NCI-H187 (cell line): ENCODE measurements at places on chromosomes 4 and X.

DNA sequence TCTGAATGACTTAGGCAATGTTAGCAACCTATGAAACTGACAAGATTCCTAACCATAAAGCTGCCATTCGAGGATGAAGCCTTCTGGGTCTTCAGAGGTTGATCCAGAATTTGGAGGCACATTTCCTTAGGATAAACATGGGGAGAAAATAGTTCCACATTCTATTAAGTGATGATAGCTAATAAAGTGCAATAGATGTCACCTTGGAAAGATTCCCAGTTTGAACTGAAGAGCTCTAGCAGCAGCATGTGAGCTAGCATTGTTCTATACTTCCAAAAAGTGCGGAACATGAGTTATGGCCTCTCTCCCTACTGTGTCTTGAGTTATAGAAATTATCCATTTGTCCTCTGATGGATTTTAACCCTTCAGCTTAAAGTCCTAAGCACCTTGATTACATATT lies 991.4 kb upstream of the SLIT2 start:
- DNase-seq: no peak

DNA sequence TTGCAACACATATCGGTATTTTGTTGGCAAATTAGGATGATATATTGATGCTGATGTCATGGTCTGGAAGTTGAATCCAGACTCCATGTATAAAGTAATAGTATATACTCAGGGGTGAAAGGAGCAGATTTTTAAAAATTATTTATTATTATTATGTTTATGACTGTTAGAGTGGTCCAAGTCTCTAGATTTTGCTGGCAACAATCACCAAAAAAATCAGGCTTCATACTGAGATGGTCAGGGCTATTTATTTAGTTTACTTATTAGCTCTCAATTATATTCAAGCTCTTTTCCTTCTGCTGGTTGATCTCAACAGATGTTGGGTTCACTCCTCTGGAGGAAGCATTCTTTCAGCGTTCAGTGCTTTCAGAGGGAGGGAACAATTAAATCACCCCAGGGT lies 73.9 kb upstream of the VCX3B start:
- no peak for DNase-seq

DNA sequence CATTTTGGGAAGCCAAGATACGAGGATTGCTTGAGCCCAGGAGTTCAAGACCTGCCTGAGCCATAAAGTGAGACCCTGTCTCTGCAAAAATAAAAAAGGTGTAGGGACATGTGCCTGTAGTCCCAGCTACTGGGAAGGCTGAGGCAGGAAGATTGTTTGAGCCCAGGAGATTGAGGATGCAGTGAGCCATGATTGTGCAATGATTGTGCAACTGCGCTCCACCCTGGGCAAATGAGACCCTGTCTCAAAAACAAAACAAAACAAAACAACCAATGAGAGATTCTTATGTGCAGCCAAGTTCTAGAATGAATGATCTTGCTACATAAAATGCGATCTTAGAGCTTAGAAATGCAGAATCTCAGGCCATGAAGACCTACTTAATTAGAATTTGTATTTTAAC lies 22.5 kb downstream of the SLC9B2 start:
- DNase-seq: no peak

- DNase-seq: no peak
These were observed 12.1 kb downstream of the DCTD start for GRCh38 chr4:182905038-182905437.

- no peak for DNase-seq
These were observed 71.8 kb upstream of the PTPN13 start for GRCh38 chr4:86522349-86522748.

DNA sequence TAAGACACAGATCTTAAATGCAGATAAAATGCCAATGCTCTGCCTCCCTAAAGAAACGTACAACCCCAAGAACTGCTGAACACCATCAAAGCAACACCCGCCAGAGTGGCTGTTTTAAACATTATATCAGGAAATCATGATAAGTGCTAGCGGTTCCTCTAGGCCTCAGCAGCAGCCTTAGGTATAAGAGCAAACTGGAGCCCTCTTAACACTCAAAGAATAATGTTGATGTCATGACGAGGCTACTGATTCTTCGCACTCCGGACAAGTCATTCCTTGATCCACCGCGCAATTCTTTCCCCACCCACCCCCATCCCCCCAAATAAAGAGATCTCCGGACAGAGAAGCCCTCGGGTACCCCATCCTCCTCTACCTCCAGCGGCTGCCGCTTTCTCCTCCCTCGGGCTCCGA lies 507 bp downstream of the LIN54 start:
- DNase-seq: no peak

GRCh38 chr4:100269446-100269845 lies 79.2 kb upstream of the DDIT4L start:
- DNase-seq: no peak

- DNase-seq: no peak
These were observed 28.7 kb downstream of the APLN start for GRCh38 chrX:129626026-129626425.

DNA sequence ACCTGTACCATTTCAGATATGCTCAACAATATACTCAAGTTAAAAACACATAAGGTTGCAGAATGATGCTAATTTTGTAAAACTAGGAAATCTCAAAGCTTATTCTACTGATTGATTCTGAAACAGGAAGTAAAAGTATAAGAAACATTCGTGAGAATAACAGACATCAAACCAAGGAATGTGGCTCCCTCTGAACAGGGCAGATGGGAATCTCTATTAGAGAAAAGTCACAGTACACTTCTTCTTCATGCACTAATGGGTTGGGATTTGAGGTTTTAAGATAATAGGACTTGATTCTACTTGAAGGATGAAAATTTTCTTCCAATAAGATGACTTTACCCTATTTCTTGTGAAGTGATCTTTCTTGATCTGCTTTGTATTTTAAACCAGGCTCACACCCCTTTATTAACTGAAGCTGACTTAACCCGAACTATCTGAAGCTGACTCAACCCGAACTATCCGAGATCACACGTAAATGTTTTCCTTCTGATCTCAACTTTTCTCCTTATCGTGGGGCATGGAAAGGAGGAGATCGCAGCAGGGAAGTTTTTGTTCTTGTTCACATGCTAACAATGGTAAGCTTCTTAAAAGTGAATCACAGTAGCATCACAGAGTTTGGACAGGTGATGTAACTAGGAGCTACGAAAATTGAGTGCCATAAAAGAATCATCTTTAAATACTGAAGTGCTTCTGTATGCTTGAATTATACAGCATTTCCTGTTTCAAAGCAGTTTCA lies 363.1 kb upstream of the ZFP42 start:
- no peak for DNase-seq

- no peak for DNase-seq
These were observed 67.5 kb downstream of the PRR32 start for GRCh38 chrX:126886997-126887396.

DNA sequence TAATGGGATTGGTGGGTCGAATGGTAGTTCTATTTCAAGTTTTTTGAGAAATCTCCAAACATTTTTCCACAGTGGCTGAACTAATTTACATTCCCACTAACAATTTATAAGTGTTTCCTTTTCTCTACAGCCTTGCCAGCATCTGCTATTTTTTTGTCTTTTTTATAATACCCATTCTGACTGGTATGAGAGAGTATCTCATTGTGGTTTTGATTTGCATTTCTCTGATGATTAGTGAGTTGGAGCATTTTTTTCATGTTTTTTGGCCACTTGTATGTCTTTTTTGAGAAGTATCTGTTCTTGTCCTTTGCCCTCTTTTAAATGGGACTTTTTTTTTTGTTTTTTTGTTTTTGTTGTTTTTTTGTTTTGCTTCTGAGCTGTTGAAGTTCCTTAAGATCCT lies 200.0 kb upstream of the GK2 start:
- DNase-seq: no peak

DNA sequence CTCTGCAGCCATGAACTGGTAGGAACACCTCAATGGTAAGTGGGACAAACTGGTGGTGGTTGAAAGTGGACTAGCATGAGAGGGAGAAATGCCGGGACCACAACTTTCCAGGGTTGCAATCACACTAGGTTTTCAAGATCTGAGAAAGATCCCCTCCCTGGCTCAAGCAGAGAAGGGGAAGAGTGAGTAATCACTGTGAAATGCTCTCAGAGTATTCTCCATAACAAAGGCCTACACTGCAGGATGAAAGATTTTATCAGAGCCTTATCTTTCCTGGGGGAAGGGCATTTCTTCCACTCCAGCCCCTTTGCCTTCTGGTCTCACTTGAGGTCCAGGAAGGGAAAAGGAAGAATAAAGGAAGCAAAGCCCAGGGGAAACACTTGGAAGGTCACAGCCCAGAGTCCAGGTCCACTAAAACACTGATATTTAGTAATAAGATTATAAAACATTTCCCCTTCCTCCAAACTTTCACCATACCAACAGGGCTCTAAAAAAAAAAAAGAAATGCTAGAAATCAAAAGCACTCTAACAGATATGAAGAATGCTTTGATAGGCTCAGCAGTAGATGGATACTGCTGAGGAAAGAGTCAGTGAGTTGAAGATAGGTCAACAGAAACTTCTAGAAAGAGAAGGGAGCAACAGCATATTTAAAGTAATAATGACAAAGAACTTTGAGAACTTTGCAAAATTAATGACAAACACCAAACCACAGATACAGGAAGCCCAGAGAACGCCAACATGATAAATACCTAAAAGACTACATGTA lies 95.9 kb downstream of the WDFY3 start:
- no peak for DNase-seq

DNA sequence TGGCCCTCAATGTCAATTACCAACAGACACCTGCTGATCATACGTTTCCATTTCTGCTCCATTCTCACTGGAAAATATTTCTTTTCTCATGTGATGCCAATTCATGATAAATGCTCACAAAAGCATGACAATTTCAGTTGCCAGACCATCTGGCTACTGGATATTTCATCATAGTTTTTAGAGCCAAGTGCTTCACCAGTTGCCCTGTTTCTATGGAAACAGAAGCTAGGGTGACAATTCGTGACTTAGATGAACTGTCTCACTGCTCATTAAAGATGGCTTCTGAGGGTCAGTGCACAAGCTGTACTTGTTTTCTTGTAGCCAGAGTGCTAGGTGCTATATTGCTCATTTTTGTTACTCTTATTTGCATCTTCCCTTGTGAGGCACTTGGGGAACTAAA lies 184.9 kb downstream of the COMMD8 start:
- no peak for DNase-seq

DNA sequence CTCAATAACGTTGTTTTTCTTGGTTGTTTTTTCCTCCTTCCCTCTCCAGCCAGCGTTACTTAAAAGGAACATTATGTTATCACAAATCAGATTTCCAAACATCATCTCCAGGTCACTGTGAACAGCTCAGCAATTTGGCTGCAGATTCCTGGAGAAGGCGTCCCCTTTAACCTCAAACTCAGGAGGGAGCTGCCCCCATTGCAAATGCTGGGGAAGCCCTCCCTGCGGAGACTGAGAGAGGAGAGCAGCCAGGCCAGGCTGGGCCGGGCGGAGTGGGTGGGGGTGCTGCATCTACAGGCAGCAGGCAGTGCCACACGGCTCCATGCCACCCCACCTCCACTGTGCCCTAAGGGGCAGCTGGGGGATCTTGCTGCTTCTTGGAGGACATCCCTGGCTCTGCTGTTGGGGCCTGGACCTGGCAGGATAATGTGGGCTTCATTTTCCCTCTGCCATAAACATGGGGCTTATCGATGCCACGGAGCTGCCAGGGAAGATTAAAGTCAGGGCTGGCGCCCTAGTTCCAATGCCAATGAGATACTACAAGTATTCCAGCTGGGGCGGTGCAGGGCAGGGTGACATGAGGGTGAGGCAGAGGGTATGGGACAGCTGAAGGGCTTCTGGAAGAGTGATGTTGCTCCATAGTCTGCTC lies 148.8 kb downstream of the PJA1 start:
- no peak for DNase-seq

DNA sequence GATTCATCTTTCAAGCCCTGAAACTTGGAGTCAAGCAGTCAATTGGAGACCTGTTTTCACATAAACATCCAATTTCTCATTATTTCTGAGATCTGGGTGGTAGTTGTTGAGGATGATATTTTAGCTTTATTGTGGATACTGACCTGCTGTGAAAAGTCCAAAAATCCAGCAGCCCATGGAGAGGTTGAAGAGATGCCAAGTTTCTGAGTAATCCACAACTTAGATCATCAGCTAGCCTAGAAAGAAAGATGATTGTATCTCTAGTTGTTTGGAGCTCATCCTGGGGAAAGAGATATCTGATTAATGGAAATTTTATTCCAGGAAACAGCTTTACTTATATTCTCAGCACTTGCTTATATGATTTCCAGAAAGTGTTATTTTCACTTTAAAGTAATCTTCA lies 48.6 kb upstream of the DCX start:
- DNase-seq: no peak

DNA sequence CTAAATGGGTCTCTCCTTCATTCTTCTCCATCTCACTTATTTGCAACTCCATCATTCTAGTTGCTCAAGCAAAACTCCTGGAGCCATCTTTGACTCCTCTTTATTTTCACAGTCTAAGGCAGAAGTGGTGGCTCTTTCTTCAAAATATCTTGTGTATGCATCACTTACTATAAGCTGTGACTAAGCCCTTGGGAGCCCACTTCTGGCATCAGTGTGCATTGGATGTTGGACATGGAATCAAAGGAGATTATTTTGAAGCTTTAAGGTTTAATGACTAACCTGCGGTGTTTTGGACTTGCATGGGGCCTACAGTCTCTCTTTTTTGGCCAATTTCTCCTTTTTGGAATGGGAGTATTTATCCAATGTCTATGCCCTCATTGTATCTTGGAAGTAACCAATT lies 276.8 kb downstream of the SPOCK3 start:
- DNase-seq: no peak

- no peak for DNase-seq
These were observed 36.7 kb upstream of the NPNT start for GRCh38 chr4:105858466-105859040.

DNA sequence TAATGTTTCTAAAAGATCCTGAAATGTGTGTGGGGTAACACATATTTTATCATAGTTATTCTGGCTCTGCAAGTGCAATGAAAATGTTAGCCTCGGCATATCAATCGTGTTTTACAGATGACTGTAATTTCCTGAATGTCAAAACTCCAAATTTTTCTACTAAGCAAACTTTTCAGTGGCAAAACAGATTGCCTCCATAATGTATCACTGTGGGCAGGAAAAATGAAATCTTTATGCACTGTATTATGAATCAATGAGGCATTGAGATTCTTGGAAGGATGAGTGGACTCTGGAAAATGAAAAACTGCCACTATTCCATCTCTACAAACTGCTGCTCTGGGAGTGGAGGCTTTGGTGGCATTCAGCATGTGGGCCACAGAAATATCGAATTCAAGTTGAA lies 160.1 kb upstream of the MBNL3 start:
- no peak for DNase-seq

- DNase-seq: no peak
These were observed 30.8 kb downstream of the RTL5 start for GRCh38 chrX:72100824-72101351.

DNA sequence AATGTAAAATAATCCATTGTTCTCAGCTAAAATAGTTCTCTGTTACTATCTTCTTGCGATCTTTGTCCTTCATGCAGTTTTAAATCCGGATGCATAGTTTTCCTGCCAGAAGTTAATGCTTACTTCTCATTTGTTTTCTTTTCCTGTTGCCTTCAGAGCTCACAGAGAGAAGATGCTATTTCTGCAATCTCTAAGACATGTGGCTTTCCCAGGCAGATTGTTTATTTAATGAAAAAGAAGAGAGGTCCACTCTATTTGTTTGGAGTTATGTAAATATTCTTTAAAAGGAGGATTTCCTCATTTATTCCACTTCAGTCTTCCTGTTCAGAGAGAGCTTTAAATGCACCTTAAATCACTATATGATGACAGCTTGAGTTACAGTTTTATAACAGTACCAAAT lies 39.3 kb upstream of the HPGD start:
- DNase-seq: no peak

- no peak for DNase-seq
These were observed 109.9 kb downstream of the AFF2 start for GRCh38 chrX:148610328-148610698.
